Pancreas (tissue), 10 donors: ENCODE measurements at places on chromosomes 6 and 20. TPM values are rescaled to one million over a fixed set of nuclear protein-coding genes. Genes with fewer than 3 reads are reported as not detected.

TMEM200A gene
- 0.55 TPM for total RNA-seq

CST9L gene
- not detected for total RNA-seq

- no peaks in the 10 kb centered on the region for H3K36me3 ChIP-seq
- DNase-seq, result no peak
- no peak overlapping the region for H3K4me3 ChIP-seq
- H3K4me1 ChIP-seq, result no peaks in the 10 kb centered on the region
- no peaks in the 10 kb centered on the region for H3K27me3 ChIP-seq
- no peak overlapping the region for H3K27ac ChIP-seq
These were observed 32.8 kb upstream of the POPDC3 start for GRCh38 chr6:105212587-105212986.

DNA sequence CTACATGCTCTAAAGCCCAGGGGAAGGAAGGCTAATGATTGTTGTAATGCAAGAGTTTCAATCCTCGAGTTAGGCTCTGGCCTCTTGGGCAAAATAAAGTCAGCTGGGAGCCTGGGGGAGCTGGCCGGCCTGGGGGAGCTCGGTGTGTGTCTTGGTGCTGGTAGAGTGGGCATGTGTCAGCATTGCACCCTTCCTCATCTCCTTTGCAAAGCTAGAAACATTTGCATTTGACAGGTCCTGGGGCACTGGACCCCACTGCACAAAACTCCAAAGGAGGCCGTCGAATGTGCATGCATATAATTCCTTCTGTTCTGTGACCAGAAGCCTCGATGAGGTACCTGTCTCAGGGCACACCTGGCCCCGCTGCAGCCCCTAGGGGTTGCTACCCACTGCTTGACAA, 74.6 kb upstream of the SLC22A23 start:
- no peak overlapping the region for H3K27ac ChIP-seq
- no peak for DNase-seq
- no peaks in the 10 kb centered on the region for H3K36me3 ChIP-seq
- no peak overlapping the region for H3K4me3 ChIP-seq

DNA sequence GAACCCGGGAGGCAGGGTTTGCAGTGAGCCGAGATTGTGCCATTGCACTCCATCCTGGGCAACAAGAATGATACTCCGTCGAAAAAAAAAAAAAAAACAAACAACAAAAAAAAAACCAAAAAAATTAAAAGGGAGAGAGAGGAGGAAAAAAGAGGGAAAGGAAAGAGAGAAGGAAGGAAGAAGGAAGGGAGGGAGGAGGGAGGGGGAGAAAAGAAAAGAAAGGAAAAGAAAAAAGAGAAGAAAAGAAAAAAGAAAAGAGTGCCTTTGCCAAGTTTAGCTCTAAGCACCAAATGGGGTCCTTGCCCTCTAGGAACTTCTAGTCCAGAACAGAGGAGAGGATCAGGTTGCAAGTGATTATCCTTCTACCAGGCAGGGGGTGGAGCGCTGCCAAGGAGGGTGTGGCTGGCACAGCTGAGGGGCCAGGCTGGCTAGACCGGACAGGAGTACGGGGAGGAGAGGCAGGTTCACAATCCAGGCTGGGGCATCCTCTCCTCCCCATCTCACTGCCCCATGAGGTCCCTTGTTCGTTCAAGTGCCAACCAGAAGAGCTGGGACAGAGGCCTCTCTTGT, 19.1 kb downstream of the GNAS start:
- no peaks in the 10 kb centered on the region for H3K27me3 ChIP-seq
- H3K4me3 ChIP-seq, result no peak overlapping the region
- no peak for DNase-seq
- H3K27ac ChIP-seq, result no peak overlapping the region
